ENCODE measurements at places on chromosomes 12 and 14.

GRCh38 chr12:32516230-32516629 is 116.9 kb downstream of the FGD4 start:
- DNase-seq, result no peak

DNA sequence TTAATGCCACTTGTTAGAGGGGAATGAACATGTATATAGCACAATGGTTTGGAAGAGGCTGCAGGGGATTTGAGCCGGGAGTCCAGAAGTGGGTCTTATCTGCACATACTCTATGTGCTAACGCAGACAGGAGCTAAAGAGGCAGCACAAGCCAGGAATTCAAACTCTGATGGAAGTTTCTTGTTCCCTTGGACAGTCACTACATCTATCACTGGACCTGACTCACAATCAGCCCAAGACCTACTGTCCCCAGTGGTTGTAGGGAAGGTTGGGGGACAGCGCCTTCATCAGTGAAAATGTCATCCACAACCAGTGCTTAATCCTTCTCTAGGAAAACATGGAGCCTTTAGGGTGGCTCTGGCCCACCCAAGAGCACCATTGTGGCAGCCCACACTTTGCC is 107.8 kb downstream of the GCH1 start:
- DNase-seq, result no peak

DNA sequence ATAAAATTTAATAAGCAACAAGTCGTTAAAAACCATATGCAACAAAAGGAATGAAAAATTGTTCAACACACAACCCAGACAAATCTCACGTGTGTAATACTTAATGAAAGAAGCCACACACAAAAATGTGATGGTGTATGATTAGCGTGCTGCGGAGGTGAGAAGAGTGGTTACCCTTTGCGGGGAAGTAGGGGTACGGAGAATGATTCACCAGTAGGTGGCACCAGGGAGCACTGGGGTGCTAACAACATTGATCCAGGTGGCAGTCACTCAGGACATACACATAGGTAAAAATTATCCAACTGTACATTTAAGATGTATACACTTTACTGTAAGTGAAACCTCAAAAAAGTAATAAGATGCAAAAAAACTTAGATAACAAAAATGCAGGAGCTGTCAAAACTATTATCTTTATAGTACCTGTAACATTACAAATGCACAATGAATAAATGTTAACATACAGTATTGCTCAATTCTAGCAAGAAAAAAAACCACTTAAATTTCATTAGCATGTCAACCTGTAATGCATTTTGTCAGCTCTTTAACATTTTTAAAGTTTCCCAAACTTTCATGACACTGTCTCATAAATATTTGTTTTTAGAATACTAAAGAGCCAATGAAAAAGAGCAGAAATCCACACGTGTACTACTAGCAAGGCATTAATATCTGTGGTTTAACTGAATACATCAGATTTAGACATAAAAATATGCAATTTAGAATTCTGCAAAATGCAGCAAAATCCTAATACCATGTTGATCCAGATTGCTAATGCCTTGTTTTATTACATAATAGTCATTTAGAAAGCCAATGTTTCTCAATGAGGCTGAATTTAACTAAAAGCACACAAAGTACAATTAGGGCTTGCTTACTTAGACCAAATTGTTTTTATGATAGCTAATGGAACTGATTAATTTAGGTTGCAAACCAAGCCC is 46.7 kb downstream of the TMCC3 start:
- peak; percentile 27 for DNase-seq

- DNase-seq, result no peak
Observed at GRCh38 chr14:88129306-88130056, 124.5 kb downstream of the GPR65 start.

- no peak for DNase-seq
Observed at GRCh38 chr14:24366413-24366720, 1.6 kb upstream of the NFATC4 start.

- no peak for DNase-seq
Observed at GRCh38 chr12:124537525-124538193, 29.8 kb downstream of the NCOR2 start.

GRCh38 chr12:64700532-64700931 is 58.7 kb downstream of the GNS start:
- no peak for DNase-seq

- no peak for DNase-seq
Observed at GRCh38 chr12:14167005-14167628, 185.7 kb upstream of the GRIN2B start.

DNA sequence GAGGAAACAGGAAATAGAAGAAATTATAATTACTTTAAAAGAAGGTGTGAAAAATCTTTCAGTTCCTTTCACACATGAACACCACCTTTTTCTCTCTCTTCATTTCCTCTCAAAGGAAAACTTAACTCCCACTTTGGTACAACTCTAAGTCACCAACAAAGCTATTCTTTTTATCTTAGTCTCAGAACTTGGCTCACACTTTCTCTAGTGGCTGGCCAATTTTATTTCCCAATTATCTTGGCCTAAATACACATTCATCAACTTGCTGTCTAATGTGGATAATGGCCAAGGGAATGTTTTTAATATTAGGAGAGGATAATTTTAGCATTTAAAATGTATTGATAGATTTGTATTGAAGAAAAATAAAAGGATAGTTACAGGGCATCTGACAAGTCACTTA is 64.5 kb upstream of the NAV3 start:
- DNase-seq, result no peak

GRCh38 chr14:37078131-37078530 is 94.3 kb downstream of the SLC25A21 start:
- DNase-seq, result no peak

DNA sequence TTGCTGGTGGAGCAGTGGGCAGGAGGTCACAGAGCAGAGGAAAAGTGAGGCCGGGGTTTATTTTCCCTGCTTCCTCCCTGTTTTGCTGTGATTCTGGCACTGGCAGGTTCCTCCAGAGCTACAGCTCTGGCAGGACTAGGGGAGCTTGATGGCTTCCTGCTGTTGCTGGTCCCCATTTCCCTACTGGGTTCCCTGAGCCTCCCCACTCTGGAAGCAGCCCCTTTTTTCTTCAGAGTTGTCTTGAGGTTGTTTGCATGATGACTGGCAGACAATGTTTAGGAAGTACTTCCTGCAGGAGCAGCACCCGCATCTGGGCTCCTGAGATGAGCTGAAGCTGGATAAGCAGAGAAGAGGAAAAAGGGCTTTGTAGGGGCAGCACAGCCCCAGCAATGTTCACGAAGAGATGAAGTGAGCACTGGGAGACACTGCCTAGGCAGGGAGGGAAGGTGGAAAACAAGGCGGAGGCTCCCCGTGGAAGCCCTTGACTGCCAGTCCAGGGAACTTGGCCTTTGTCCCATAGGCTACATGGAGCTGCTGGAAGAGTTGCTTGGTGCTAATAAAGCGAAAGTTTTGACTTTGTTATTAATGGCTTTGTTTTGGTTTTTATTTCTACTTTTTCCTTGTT is 126.9 kb downstream of the SLC38A6 start:
- no peak for DNase-seq

- DNase-seq, result no peak
Observed at GRCh38 chr12:64518396-64518795, 66.5 kb downstream of the TBK1 start.

GRCh38 chr12:95168746-95169145 is 48.5 kb downstream of the FGD6 start:
- DNase-seq, result no peak

DNA sequence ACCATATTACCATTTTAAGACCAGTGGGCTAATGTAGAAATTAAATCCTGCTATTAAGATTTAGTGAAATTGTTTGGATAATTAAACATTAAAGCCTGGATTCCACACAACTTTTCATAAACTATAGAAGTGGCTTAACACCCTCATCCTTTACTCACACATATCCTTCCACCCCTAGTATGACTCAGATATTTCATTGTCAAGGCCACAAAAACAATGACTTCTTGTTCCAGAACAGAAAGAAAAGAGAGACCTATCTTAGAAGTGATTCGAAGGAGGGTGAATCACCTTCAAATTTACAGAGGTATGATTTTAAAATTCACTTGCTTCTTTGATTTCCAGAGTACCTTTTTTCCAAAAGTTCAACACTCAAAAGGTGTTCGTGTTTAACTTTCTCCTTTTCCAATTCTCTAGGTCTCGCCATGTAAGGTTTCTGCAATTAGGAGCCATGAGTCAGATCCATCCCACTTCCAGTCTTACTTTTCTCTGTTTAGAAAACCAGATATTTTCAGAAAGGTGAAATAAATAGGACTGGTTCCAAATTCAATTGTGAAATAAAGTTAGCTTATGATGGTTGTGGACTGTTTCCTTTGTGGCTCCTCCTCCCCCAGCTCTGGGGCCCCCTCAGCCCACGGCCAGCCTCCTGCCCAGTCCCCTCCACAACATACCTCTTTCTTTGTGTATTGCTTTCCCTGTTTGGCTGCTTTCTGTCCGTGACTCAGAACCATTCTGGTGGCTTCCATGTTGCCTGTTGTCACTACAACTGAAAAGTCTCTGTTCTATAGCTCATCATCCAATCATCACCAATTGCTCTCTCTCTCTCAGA is 24.6 kb upstream of the MGP start:
- no peak for DNase-seq

DNA sequence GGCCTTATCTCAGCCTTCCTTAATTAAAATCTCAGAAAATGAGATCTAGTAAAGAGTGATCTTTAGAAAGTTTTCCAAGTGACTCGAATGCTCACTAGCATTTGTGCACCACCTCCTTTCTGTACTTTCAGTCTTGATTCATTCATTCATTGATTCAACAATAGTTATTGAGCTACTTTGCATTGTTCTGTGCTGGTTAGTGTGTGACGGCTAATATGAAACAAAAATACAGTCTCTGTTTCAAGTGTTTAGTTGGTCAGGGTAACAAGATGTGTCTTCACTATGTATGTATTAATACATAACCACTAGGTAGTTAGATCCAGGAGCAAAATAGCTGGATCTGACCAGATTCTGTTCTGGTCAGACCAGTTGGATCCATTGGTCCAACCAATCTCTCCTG is 100.9 kb downstream of the FAR2 start:
- DNase-seq, result no peak

- no peak for DNase-seq
Observed at GRCh38 chr14:76514213-76514998, 138.5 kb downstream of the ESRRB start.

DNA sequence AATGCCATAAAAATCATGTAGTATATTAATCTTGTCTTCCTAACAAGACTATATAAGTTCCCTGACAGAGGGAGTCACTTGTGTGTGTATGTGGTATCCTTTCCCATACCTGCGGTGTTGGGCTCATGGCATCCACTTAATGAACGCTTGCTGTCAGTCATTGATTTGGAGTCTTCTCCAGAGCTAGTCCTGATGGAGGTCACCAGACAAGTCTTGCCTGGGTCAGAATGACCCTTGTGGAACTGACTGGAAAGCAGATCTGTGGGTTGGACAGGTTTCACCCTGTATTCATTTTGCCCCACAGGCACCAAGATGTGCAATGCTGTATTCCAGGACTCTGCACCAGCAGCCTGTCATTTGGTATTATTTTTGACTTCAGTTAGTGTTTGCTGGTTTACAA is 27.3 kb upstream of the WNK1 start:
- no peak for DNase-seq

- DNase-seq, result no peak
Observed at GRCh38 chr14:52025310-52025709, 36.0 kb downstream of the RTRAF start.

DNA sequence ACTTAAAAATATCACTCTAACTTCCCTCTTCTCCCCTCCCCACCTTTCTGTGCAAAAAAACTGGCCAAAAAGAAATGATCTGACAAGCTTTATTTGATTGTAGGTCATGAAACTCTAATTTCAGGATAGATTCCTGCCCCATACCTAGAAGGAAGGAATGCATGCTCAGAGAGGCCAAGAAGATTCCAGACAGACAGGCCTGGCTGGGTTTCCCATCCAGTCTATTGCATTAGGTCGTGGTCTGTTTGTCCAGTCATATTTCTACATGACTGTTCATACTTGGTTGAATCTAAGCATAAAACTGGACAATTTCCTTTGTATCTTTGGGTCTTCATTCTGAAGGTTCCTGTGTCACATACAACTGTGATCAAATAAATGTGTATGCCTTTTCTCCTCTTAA is 20.0 kb upstream of the SLC15A5 start:
- no peak for DNase-seq

GRCh38 chr12:31031951-31032335 is 41.7 kb upstream of the DDX11 start:
- no peak for DNase-seq

DNA sequence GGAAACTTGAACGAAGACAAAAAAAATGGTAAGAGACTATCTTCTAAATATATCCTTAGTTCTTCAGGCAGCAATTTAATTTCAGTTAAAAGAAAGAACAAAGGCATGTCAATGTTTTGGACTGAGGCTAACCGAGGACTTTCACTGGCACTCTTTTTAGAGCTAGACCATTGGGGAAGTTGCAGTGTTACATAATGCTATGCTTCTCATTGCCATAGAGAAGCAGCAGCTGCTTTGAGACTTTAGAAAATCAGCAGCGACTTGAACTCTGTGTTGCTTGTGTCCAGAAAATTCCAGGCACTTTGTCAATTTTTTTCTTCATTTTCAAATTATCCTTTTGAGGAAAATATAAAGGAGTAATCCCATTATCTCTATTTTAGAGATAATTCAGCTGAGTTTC is 964.2 kb downstream of the NRXN3 start:
- no peak for DNase-seq

GRCh38 chr12:92439420-92439805 is 263.4 kb upstream of the PLEKHG7 start:
- DNase-seq, result no peak

- no peak for DNase-seq
Observed at GRCh38 chr12:6641131-6641530, 5.4 kb upstream of the LPAR5 start.

GRCh38 chr12:94644141-94644979 is 6.0 kb downstream of the TMCC3 start:
- no peak for DNase-seq

GRCh38 chr12:93219947-93220346 is 157.8 kb upstream of the NUDT4 start:
- no peak for DNase-seq

- no peak for DNase-seq
Observed at GRCh38 chr14:74221741-74222140, 17.5 kb upstream of the VSX2 start.

DNA sequence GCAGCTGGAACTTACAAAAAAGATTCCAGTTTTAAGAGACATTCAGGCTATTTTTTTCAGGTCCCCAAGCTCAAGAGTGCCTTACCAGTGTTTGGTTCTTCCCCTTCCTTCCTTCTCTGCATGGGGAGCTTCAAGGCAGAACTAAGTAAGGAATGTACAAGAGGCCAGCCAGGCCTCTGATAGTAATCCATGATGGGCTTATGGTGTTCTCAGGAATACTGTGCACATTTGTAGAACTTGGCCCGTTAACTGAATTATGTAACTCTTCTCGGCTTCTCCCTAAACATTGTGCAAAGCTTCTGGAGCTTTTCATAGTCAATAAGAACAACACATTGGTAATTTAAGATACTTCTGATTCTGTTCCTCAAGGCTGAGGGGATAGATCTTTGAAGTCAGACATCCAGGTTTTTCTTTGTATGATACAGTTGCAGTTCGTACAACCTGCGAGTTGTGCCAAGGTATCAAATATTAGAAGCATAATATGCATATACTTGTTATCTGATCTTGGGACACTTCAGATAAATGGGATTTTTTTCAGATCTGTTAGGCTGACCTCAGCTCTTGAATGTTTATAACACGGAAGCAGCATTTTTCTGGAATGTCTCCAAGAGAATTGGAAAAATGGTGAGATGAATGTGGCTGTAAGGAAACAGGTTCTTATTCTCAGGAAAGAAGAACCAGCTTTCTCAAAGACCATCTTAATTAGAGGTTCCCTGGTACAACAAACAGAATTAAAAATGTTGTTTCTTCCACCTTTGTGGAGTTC is 148.6 kb downstream of the ANO4 start:
- DNase-seq, result no peak
